ENCODE measurements at places on chromosomes 12 and 14.

DNA sequence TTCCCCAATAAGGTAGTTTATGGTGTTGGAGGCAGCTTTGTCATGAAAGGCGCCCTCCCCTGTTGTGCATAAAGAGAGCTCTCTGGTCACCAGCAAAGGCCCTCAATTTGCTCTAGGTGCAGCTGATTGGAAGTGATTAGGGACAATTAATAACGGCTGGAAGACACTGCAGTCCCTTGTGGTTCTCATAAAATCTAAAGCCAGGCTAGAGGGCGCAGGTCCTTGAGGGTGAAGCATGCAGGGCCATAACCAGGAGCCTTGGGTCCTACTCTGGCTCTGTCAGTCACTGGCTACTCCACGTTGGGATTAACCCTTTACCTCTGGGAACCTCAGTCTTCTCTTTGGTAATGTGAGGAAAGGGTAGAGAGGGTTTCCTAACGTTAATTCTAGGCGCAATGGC is 1.9 kb downstream of the DAAM1 start:
- peaks cover 10% of the 10 kb centered on the region for H3K27me3 ChIP-seq
- H3K4me3 ChIP-seq, result peak overlapping the region; percentile 84
- H3K36me3 ChIP-seq, result no peaks in the 10 kb centered on the region
- no peak overlapping the region for H3K27ac ChIP-seq
- H3K4me1 ChIP-seq, result peaks cover 11% of the 10 kb centered on the region

GRCh38 chr14:70018230-70018629 is 139.0 kb downstream of the SMOC1 start:
- H3K4me3 ChIP-seq, result peak overlapping the region; percentile 65
- H3K36me3 ChIP-seq, result no peaks in the 10 kb centered on the region
- no peak for DNase-seq
- peak overlapping the region; percentile 44 for H3K27ac ChIP-seq

DNA sequence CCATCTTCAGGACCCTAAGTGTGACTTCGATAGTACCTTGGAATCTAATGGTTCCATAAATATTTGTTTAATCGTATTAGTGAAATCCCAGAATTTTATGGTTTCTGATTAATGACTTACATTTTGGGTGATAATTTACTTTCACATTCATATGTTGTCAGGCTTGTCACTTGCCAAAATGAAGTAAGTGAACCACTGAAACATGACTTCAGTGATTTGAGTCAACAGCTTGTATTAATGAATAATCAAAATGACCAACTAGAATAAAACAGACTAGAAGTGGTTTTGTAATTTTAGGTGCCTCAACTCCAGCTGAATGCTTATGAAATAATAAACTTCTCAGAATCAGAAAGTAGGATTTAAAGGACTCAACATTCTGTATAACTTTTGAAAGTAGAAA is 517.1 kb downstream of the PRKD1 start:
- no peak for DNase-seq
- H3K4me1 ChIP-seq, result no peaks in the 10 kb centered on the region
- no peak overlapping the region for H3K4me3 ChIP-seq
- no peaks in the 10 kb centered on the region for H3K27me3 ChIP-seq
- H3K27ac ChIP-seq, result no peak overlapping the region

DNA sequence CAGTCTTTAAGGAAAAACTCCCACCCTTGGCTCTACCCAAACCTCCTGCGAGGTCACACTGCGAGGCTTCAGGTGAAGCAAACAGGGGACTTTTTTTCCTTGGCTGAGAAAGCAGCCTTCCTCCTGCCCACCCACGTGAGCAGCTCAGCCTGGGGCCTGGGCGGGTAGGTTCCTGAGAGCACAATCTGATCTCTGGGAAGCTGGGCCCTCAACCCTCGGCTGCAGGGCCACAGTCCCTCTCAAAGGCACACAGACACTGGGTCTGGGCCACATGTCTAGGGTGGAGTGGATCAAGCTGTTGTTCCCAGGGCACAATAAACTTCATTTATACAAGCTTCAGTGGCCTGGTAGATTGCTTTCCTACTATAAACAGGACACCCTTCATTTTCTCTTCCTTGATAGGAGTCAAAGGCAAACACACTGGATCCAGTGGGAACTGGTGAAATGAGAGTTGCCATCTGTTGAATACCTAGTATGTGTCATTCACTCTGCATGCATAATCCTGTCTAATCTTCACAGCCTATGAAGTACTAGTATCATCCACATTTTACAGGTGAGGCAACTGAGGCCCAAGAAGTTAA is 41.3 kb upstream of the PNMA1 start:
- H3K4me3 ChIP-seq, result peak overlapping the region; percentile 63
- H3K4me1 ChIP-seq, result peaks cover 62% of the 10 kb centered on the region
- H3K27me3 ChIP-seq, result no peaks in the 10 kb centered on the region

- DNase-seq, result no peak
- no peak overlapping the region for H3K4me3 ChIP-seq
- no peak overlapping the region for H3K27ac ChIP-seq
- H3K4me1 ChIP-seq, result peaks cover 5% of the 10 kb centered on the region
- no peaks in the 10 kb centered on the region for H3K36me3 ChIP-seq
These were observed 46.5 kb upstream of the RAP1B start for GRCh38 chr12:68564166-68564565.

GRCh38 chr12:129394177-129394825 is 509.5 kb downstream of the TMEM132D start:
- H3K36me3 ChIP-seq, result no peaks in the 10 kb centered on the region
- H3K27ac ChIP-seq, result no peak overlapping the region
- DNase-seq, result no peak
- H3K27me3 ChIP-seq, result no peaks in the 10 kb centered on the region

- H3K36me3 ChIP-seq, result no peaks in the 10 kb centered on the region
- peak overlapping the region; percentile 93 for H3K27ac ChIP-seq
- peak; percentile 96 for DNase-seq
- no peaks in the 10 kb centered on the region for H3K27me3 ChIP-seq
These were observed 19.8 kb downstream of the GALNT6 start for GRCh38 chr12:51371295-51371953.

DNA sequence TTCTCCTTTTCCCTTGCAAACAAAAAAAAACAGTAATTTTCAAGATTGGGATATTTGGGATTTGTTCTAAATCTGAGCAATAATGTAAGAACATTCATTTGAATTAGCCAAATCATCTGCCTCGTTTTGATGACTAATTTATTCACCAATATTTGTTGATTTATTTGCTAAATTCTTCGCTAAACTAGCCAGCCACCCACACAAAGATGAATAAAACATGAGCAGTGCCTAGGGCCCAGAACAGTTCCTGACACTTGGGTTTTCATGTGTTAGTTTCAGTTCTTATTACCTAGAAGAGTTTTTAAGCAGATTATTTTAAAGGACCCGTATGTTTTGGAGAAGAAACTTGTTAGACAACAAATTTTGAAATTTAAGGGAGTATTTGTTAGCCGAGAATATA is 1.4 kb downstream of the ETNK1 start:
- H3K27ac ChIP-seq, result no peak overlapping the region
- H3K36me3 ChIP-seq, result no peaks in the 10 kb centered on the region
- H3K4me1 ChIP-seq, result no peaks in the 10 kb centered on the region
- peak overlapping the region; percentile 97 for H3K4me3 ChIP-seq
- no peaks in the 10 kb centered on the region for H3K27me3 ChIP-seq

DNA sequence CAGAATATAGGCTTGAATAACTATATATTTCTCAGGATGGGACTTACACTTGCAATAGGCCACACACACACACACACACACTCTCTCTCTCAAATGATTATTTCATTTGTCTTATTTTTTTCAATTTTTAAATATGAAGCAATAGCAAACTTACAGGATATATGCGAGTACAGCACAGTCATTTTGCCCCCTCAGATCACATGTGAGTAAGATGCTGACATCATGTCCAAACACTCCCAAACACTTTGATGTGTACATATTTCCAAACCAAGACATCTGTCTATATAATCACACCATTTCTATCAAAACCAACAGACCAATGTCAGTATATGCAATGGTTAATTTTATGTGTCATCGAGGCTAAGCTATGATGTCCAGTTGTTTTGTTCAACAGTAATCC is 1535.9 kb upstream of the FLRT2 start:
- peak; percentile 32 for DNase-seq
- H3K36me3 ChIP-seq, result no peaks in the 10 kb centered on the region
- H3K27me3 ChIP-seq, result no peaks in the 10 kb centered on the region

- H3K27me3 ChIP-seq, result no peaks in the 10 kb centered on the region
- DNase-seq, result no peak
- peaks cover 17% of the 10 kb centered on the region for H3K4me1 ChIP-seq
These were observed 110.2 kb downstream of the VCPKMT start for GRCh38 chr14:50006141-50006540.

DNA sequence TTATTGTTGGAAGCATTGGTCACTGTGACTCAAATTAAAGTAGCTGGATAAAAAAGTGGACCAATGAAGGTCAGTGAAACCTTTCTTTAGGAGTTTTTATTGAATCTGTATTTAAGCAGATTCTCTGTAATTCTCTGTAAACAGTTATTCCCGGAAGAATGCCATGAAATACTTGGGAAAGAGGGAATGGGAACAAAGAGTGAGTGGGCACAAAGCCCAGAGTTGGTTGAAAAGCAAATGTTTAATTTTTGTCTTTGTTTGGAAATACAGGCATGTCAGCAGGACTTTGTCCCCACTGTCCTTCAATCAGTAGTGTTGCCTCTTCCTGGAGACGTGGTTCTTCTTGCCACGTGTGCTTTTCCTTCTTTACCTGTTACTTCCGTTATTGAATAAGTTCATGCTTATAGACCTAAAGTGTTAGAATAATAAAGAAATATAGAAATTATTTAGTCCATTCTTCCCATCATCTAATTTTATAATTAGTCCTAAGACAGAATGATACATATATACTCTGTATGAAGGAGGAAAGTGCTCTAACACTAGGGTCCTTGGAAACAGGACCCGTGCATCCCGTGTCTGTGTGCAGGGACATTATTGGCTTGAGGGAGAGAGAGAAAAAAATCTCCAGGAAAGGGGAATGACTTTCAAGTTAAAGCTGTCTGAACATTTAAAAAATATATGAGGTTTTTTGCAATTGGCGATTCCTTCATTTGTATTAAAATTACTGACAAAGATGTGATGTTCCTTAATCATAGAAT is 2.0 kb upstream of the ANG start:
- no peak overlapping the region for H3K4me3 ChIP-seq
- H3K27me3 ChIP-seq, result no peaks in the 10 kb centered on the region
- no peak overlapping the region for H3K27ac ChIP-seq
- H3K4me1 ChIP-seq, result no peaks in the 10 kb centered on the region
- no peaks in the 10 kb centered on the region for H3K36me3 ChIP-seq

GRCh38 chr12:92971859-92972524 is 42.9 kb upstream of the EEA1 start:
- no peaks in the 10 kb centered on the region for H3K4me1 ChIP-seq
- H3K27me3 ChIP-seq, result no peaks in the 10 kb centered on the region
- peak overlapping the region; percentile 81 for H3K27ac ChIP-seq
- H3K36me3 ChIP-seq, result no peaks in the 10 kb centered on the region
- peak; percentile 95 for DNase-seq

GRCh38 chr14:74713395-74713735 is 421 bp downstream of the FCF1 start:
- H3K27me3 ChIP-seq, result no peaks in the 10 kb centered on the region
- DNase-seq, result no peak
- H3K27ac ChIP-seq, result no peak overlapping the region
- peak overlapping the region; percentile 93 for H3K4me3 ChIP-seq
- H3K36me3 ChIP-seq, result peaks cover 40% of the 10 kb centered on the region

DNA sequence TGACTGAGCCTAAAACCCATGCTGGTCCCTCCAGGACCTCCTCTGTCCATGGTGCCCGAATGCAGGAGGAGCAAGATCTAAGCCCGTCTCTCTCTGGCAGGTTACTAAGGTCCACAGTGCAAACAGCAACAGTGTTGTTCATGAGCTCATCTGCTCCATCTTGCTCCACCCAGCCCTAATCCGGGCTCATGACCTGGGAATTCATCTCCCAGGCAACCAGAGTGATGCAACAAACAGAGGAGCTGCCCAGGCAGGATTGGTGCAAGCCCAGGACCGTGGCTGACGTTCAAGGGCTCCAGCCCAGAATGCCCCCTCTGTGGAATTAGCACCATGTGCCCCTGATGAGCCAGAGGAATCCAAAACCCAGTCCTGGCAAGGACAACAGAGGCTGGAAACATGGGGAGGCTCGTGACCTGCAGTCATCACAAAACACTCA is 29.9 kb downstream of the HSPB8 start:
- no peaks in the 10 kb centered on the region for H3K4me1 ChIP-seq
- H3K27ac ChIP-seq, result no peak overlapping the region
- H3K4me3 ChIP-seq, result peak overlapping the region; percentile 34
- no peaks in the 10 kb centered on the region for H3K36me3 ChIP-seq
- DNase-seq, result peak; percentile 85
- H3K27me3 ChIP-seq, result no peaks in the 10 kb centered on the region

DNA sequence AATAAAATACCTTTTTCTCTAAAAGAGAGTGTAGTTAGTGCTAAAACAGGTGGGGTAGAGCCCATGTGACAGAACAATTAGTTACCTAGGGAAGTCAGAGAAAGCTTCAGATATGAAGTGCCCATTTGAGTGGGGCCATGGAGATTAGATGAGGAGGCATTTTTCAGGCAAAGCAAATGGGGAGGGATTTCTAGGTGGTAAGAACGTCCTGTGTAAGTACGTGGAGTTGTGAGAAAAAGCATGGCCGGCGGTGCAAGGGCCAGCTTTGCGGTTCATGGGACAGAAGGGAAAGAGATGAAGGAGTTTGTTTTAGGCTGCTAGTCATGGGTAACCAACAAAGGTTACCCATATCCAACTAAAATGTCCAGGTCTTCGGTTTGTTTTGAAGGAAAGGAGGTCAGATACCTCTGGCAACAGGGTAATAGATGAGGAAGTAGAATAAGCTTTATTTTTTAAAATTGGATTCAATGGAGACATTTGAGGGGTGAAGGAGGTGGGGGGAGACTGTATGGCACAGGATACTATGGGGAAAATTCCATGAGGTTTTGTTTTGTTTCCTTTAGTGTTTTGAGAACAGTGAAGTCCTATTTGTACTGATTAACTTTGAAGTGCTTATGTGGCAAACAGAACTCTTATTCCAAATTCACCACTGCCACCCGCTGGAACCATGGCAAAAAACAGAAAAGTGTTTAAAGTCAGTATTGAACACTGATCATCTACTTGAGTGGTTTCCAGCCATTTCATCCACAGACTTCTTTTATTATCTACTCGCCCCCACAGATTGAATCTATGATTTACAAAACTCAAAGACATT is 10.0 kb upstream of the SNRPF start:
- H3K27me3 ChIP-seq, result peaks cover 3% of the 10 kb centered on the region
- H3K27ac ChIP-seq, result no peak overlapping the region
- no peaks in the 10 kb centered on the region for H3K36me3 ChIP-seq
- peak; percentile 37 for DNase-seq
- H3K4me3 ChIP-seq, result no peak overlapping the region
- H3K4me1 ChIP-seq, result no peaks in the 10 kb centered on the region

All from mesenchymal stem cell (in vitro differentiated cells and primary cell).